Activated CD4-positive, alpha-beta T cell treated with anti-CD3 and anti-CD28 coated beads, Interleukin-2, Interleukin-4, amounts not matched to agents 100 ng/mL and 50 ng/mL, durations not matched to agents 16 hours and 8 hours (primary cell): ENCODE measurements at places on chromosomes 13 and 19.

DNA sequence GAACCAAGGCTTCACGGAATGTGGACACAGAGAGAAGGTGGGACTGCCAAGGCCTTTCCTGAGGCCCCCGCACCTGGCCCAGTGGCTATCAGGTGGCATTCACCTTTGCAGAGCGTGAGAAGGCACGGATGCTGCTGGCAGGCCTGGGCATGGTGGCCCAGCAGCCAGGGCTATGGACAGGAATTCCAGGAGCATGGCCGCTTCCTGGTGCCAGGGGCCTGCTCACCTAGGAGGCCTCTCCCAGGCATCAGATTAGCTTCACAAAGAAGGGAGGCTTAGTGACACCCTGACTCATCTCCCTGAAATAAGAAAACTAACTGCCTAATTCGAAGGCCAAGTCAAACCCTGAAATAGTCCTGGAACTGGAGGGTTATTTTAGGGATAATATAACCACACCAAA is 155.8 kb downstream of the TEX29 start:
- DNase-seq: no peak

GRCh38 chr19:7867092-7867844 is 6.9 kb downstream of the PRR36 start:
- no peak for DNase-seq

GRCh38 chr13:107078229-107078765 is 510.4 kb upstream of the ARGLU1 start:
- no peak for DNase-seq

- peak; percentile 38 for DNase-seq
These were observed 1.1 kb downstream of the NAXD start for GRCh38 chr13:110616103-110617101.
